ENCODE measurements at places on chromosomes 4 and X.

DNA sequence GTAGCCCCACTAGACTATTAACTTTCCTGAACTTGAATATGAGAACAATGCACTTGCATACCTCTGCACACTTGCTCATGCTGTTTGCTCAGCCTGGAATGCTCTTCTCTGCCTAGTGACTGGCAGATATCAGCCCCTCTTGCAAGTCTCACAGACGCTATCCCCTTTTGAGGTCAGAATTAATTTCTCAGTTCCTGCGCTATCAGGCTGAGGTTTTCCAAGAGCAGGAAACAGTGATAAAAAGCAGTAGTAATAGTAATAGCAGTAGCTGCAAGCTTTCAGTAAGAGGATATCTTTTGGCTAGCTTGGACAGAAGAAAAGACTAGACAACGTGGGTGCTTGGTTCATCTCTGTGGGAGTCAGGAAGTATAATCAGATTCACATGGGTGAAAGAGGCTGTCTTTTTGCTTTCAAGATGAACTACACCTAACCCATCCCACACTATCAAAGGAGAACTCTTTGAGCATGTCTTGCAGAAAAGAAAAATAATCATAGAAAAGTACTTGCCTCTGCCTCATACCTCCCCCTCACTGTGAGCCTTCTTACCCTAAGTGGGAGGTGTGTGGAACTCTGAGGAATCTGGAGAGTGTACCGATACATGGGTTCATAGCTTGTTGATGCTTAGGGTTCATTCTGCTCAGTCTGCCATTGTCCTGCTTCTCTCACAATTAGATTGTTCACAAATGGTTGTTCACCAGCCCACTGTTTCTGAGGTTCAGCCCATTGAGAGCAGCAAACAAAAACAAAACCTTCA lies 11.3 kb upstream of the DRP2 start:
- DNase-seq = peak; percentile 9

- DNase-seq = no peak
These were observed 23.4 kb downstream of the STK26 start for GRCh38 chrX:132046533-132046932.

DNA sequence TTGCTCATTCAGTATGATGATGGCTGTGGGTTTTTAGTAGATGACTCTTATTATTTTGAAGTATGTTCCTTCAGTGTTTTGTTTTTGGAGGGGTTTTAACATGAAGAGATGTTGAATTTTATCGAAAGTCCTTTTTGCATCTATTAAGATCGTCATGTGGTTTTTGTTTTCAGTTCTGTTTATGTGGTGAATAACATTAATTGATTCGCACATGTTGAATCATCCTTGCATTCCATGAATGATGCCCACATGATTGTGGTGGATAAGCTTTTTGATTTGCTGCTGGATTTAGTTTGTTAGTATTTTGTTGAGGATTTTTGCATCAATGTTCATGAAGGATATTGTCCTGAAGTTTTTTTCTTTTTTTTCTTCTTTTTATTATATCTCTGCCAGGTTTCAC lies 347.4 kb upstream of the EPHA5 start:
- no peak for DNase-seq

DNA sequence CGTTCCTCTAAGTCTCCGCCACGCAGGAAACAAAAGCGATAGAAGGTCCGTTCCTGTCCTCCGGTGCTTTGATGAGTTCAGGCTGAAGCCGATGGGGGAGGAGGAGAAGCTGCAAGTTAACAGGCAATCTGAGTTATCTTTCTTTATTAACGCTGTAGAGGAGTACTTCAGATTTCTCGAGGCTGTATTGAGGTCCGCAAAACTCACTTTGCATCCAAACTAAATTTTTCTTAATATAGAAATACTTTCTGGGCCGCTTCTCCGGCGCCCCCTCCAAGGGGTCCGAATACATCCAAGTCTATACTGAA lies 395 bp upstream of the SOWAHB start:
- DNase-seq = no peak

DNA sequence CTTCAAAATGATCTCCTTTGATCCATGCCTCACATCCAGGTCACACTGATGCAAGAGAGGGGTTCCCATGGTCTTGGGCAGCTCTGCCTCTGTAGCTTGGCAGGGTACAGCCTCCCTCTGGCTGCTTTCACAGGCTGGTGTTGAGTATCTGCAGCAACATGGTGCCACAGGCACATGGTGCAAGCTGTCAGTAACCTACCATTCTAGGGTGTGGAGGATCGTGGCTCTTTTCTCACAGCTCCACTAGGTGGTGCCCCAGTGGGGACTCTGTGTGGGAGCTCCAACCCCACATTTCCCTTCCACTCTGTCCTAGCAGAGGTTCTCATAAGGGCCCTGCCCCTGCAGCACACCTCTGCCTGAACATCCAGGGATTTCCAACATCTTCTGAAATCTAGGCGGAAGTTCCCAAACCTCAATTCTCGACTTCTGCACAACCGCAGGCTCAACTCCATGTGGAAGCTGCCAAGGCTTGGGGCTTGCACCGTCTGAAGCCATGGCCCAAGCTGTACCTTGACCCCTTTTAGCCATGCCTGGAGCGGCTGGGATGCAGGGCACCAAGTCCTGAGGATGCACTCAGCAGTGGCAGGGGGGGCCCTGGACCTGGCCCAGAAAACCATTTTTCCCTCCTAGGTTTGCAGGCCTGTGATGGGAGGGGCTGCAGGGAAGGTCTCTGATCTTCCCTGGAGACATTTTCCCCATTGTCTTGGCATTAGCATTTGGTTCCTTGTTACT lies 137.8 kb upstream of the NUDT6 start:
- no peak for DNase-seq

GRCh38 chr4:70715097-70715496 lies 6.7 kb upstream of the RUFY3 start:
- no peak for DNase-seq

- no peak for DNase-seq
These were observed 7.3 kb downstream of the TMEM154 start for GRCh38 chr4:152672206-152673092.

- DNase-seq = no peak
These were observed 67.1 kb downstream of the DOCK11 start for GRCh38 chrX:118562582-118563164.

DNA sequence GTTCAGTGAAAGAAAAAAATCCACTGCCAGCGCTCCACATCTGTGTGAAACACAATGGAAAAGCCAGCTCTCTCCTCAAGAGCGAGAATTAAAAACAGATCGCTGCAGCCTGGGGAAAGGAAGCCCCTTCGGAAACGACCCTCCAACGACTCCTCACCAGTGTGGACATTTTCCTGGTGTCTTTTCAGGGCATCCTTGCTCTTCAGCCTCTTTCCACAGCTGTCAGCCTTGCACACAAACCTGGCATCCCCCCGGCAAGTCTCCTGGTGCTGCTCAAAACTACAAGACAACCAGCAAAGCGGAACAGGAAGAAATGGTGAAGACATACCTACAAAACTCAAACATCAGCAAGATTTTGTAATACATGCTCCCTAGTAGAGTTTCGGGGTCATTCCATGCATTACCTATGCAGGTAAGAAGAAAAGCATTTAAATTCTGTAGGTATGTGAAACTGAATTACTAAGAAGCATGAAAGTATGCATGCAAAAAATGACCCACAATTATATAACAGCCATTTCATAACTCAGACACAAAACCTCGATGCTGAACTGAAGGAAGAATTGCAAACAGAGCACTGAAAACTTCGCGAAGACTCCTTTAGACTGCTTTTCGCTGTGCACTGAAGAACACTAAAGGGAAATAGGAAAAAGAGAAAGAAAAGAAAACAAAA lies 106.1 kb downstream of the PRDM5 start:
- DNase-seq = no peak

DNA sequence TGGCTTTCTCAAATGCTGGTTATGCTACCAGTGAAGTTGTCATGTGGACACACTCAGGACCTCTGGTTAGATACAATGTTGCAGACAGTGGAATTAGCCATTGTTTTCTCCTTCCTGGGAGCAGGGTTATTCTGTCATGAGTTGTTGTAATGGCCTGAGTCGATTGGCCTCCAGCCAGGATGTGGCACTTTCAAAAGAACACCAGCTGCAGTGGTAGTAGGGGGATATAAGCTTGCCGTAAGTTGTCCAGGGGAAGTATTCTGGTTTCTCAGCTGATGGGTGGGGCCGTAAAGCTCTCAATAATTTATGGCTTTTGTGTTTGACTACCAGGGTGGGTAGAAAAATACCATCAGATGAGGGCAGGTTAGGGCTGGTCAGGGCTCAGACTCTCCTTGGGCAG lies 697.5 kb upstream of the GNPDA2 start:
- no peak for DNase-seq

- DNase-seq = no peak
These were observed 39.7 kb downstream of the LGI2 start for GRCh38 chr4:24991015-24991414.

- DNase-seq = no peak
These were observed 107.7 kb downstream of the APOOL start for GRCh38 chrX:85111347-85111746.

DNA sequence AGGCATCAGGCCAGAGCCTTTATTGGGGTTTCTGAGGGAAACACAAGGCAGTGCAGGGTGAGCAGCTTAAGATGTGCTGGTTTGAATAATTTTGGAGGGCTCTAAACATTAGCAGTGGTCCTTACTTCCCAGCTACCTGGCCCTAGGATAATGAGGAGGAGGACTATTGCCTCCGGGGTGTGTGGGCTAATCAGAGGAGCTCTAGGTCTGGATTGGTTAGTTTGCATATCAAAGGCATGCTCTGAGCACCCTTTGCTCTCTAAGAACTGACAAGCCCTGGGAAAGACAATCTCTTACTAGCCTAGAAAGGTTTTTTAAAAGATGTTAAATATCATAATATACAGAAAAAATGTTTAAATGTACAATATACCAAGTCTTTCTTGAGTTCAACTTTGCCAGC lies 58.4 kb downstream of the RXFP1 start:
- no peak for DNase-seq

GRCh38 chr4:48634688-48635308 lies 144.7 kb downstream of the ZAR1 start:
- DNase-seq = no peak

- no peak for DNase-seq
These were observed 36.5 kb downstream of the CLCN5 start for GRCh38 chrX:49958727-49959485.

All from activated T-cell treated with anti-CD3 and anti-CD28 coated beads for 24 hours (primary cell).